ENCODE measurements at places on chromosomes 3 and 15.

DNA sequence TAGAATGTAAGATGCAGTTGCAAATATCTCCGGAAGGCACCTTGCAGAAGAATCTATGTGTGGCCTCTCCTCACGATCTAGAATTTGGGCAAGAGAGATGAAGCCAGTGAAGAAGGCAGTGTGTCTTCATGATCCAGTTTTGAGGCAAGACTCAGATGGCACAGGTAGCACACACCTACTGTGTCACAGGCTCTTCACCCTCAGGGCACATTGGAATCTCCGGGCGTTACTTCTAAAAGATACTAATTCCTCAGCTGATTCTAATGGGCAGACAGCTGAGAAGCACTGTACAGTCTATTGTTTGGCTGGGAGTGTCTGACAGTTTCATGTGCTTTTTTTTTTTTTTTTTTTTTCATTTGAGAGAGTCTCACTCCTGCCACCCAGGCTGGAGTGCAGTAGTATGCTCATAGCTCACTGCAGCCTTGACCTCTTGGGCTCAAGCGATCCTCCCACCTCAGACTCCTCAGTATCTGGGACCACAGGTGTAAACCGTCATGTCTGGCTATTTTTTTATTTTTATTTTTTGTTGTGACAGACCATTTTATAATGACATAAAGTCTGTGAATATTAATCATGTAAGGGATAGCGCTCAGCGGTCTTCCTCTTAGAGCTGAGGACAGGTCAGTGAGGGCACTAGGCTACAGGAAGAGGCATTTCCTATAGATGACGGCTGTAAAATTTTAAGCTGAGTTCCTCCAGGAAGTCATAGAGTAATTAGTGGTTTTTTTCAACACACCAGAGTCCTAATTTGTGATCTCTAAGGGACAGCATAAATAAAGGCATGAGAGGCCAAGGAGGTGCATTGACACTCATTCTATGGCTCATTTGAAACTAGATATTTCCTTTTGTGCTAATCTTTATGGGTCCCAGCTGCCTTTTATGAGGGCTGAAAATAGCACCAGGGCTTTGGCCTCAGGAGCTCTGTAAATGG, 4.0 kb downstream of the C3orf52 start:
- no peak for DNase-seq

DNA sequence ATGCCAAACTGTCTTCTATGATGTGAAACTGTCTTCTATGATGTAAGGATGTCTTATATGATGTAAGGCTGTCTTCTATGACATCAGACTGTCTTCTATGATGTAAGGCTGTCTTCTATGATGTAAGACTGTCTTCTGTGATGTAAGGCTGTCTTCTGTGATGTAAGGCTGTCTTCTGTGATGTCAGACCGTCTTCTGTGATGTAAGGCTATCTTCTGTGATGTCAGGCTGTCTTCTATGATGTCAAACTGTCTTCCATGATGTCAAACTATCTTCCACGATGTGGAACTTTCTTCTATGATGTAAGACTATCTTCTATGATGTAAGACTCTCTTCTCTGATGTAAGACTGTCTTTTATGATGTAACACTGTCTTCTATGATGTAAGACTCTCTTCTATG, 27.9 kb downstream of the MGLL start:
- no peak for DNase-seq

DNA sequence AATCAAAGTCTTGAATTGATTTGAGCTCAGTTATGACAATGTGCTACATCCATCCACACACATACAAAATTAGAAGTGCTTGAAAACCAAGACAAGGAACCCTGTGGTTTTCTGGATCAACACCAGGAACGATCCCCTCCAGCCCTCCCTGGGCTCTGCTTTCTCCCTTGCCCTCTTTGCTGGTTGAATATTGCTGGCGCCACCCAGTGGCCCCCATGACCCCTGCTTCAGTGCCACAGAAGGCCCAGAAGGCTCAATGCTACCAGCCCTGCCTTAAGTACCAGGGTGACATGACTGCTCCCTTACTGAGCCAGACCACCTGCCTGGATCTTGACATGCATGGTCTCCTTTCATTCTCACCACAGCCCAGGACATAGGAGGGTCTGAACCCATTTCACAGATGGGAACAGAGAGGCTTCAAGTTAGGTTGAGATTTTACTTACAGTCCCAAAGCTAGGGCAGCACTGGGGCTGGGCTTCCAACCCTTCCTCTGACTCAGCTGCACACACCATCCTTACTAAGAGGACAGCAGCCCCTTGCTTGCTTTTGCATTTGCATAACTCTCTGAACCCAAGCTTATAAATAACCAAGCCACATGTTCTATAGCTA, 15.0 kb downstream of the IL12A start:
- DNase-seq: no peak

GRCh38 chr3:123587401-123587800, 2.5 kb upstream of the HACD2 start:
- DNase-seq: no peak

GRCh38 chr3:156631323-156631722, 43.1 kb upstream of the TIPARP start:
- no peak for DNase-seq

DNA sequence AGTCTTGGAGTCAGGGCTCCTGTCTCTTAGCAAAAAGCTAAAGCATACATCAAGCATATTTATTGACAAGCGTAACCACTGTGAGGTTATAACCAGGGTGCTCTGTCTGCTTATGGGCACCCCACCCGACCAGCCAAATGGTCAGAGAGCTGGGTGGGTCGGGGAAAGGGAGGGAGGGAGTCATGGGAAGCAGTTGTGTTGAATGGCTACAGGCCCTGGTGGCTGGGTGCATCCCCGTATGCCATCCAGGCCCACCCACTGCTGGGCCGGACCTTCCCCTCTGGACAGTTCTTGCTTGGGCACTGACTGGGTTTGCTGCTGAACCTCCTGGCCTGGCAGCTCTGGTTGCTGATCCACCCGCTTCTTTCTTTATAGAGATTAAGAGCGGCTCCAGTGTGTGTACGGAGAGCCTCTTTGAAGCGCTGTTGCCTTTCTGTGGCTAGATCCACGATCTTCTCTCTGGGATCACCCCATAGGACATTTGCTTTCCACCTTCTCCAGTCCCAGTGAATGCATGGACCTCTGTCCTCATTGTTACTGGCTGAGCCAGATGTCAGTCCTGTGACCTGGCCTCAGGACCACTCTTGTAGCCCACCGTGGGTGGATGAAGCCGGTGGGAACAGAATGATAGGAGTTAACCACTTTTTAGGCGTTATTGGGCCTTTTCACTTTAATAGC, 59.6 kb downstream of the SMAD3 start:
- DNase-seq: no peak

DNA sequence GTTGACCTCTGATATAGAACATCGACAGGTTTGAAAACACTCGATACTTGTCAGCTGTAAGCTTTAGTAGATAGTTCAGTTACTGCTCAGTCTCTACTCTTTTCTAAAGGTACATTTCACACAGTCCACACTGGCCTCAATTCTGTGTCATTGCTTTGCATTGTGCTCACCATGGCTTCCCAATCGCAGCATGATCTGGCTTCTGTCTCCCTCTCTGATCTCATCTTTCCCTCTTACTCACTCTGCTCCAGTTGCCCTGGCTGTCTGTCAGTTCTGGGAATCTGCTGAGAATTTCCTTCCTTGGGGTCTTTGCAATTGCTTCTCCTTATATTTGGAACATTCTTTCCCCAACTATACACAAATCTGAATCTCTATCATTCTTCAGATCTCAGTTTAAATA, 80.6 kb downstream of the GTF2E1 start:
- DNase-seq: no peak

- no peak for DNase-seq
Observed at GRCh38 chr3:178083906-178084866, 452.1 kb upstream of the KCNMB2 start.

DNA sequence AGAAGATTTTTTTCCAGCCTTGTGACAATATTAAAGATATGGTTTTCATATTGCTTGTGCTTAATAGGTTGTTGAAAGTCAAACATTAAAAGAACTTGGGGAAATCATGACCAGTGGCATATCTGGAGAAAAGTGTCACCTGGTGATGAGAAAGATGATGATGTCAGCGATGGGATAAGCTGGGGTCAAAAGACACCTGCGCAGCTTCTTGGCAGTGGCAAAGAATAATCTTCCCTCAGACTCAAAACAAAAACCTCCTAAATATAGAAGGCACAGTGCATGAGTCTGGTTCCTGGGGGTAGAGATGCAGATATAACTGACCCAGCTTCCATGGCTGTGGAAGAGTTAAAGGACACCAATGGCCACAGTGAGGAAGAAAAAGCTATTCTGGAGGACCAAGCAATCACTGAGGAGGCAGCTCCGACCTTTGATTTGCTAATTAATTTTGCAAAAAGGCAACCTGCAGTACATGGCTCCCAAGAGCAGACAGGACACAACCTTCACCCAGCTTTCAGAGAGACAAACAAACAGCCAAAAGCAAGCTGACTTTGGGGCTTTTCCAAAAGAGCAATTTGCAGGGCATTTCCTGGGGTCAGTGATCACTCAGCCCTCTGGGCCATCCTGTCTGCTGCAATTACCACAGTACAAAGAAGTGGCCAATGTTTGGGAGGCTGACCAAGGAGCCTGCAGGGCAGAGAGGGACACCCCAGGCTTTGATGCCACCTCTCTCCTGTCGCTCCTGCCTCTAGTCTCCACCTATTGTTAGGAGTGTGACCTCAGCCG, 17.6 kb upstream of the SEMA5B start:
- no peak for DNase-seq

DNA sequence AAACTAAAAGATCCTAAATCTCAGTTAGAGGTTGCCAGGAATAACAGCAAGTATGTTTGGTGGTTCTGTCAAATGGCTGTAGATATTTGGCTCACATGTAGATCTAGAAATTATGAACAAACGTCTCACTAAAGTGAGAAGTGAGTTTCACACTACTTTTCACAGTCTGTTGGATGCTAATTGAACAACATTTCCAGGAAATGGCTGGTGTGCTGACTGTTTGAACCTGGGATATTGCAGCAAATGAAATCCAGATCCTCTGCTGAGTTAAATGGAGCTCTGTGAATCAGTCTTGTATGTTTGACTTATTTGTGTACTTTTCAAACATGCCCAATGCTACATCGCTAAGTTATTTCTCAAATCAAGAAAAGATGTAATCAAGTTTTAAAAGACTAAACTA, 21.3 kb upstream of the RSL24D1 start:
- no peak for DNase-seq

DNA sequence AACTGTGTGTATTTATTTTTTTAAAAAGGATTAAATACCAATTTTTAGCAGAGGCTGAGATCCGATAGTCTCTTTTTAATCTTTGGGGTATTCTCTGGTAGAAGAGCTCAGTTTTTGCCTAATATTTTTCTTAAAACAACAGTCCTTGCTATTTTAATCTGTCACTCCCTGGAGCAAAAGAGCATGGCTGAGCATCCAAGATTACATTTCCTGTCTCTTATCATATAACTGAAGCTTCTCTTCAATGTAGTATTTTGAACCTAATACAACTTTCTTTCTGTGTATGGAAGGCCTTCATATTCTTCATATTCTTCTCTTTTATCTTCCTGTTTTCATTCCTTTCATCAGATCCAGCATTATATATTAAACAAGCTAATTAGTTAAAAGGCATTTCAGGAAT, 293.7 kb downstream of the NSUN3 start:
- DNase-seq: no peak
